ENCODE measurements at places on chromosomes 4 and X. TPM values are rescaled to one million over a fixed set of nuclear protein-coding genes. Genes with fewer than 3 reads are reported as not detected.

DNA sequence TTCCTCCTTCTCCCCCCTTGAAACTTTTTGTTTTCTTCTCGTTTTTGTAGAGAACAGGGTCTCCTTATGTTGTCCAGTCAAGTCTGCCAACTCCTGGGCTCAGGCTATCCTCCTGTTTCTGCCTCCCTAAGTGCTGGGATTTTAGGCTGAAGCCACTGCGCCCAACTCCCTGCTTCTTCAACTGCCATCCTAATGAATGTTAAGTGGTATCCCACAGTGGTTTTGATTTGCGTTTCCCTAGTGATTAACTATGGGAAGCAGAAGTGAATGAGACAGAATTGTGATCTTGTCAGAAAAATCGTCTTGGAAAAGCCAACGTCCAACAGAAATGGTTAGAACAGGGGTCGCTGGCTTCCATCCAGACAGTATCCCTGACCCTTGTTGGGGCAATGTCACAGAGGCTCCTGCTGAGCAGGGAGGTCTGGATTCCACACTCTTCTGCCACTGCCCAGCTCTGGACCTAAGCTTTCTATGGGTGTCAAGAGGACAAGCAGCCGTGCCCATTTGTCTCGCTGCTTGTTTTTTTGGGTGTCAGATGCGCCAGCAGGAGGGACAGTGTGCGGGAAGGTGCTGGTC lies 869 bp upstream of the ADD1 start:
- DNase-seq, result no peak

DNA sequence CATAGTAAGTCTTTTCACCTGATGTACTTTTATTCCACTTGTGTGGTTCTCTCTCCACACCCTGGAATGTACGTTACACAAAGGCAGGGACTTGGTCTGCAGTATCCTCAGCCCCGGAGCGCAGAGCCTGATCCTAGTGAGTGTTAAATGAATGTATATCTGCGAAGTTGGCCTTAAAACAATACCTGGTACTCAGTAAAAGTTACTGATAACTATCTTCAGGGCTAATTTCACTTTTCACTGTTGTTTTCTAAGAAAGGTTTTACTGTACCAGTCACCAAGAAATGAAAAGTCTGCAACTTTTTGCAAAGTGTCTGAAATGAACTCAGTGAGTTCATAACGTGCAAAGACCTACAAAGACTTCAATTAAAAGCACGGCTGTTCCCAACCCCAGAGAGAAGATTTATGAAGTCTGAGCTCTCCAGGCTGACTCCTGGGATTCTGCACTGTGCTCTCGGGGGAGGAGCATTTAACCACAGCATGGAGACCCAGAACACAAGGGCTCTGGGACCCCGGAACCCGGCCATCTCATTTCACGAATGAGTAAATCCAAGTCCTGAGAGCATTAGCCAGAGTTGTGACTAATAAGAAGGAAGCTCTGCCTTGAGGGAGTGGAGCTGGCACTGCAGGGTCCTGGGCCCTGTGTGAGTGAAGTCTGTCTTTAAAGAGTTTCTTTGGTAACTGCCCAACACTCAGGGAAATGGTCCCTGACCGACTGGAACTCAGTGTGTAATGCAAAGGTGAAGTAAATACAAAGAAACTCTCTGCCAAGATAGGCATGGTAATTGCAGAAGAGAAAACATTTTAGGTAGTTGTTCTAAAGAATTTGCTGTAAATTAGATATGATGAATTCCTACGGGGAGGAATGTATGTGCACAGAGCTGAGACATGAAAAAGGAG lies 165.8 kb downstream of the NSUN7 start:
- no peak for DNase-seq

DNA sequence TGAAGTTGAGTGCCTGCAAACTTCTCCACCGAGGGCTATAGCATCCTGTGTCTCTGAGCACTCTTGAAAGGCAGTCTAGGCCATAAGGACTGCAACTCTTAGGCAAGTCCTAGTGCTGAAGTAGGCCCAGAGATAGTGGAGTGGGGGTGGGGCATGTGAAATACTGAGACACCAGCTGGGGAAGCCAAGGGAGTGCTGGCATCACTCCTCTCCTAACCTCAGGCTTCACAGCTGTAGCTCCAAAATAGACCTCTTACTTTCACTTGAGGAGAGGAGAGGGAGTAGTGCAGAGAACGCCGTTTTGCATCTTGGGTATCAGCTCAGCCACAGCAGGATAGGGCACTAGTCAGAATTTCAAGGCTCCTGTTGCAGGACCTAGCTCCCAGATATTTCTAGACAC lies 56.2 kb upstream of the CYSLTR1 start:
- no peak for DNase-seq

DNA sequence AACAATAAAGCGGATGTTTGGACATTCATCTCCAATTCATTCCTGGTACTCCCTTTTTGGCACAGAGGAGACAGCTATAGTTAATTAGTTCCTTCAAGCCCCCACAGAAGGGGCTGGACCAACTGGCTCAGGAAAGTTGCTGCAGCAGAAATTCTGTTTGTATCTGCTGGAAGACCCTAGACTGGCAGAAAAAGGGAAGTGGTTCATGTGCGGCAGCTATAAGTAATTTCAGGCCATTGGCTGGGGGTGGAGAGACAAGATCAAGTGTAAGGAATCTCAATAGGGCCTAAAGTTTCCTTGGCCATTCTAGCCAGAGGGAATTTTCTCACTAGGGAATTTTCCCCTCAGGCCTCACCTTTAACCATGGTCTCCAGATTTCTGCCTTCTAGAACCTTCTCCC lies 89.9 kb upstream of the DHX15 start:
- DNase-seq, result no peak

DNA sequence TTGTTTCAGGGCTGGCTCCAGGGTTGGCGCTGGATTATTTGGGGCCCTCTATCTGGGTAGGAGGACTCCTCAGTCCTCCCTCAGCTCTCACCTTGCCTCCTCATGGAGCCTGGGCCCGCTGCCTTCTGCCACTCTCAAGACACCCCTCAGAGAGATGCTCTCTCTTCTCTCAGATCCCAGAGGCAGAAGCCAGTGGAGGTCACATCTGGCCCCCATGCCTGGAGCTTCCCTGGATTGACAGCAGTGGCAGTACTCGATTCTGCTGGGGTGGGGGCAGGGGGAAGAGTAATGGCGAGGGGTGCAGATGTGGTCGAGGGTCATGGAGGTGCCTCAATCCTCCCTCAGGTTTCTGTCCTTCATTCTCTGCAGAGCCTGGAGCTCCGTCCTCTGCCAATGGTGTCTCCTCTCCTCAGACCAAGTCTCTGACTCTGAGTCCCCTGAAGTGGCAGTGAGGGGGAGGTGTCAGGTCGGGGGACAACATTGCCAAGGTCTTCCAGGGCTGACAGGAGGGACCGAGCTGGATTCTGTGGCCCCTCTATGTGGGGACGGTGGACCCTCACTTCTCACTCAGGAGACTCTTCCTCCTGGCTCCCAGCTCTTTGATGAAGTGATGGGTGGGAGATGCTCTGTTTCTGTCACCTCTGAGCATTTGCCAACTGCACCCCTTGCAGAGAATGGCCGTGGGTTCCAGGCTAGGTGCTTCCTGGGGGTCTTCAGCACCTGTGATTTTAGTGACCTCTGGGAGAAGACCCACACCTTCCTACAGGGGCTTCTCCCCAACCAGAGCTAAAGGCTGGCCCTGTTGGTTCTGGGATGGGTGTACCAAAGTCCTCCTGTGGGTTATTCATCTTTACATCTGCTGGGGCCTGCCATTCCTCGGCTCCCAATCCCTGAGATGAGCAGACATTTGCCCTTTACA lies 10.9 kb upstream of the HSFX1 start:
- DNase-seq, result no peak

- peak; percentile 44 for DNase-seq
Measured at GRCh38 chrX:133908223-133908955, 77.0 kb downstream of the GPC3 start.

GRCh38 chr4:154164931-154165839 lies 326.4 kb downstream of the DCHS2 start:
- DNase-seq, result no peak

DNA sequence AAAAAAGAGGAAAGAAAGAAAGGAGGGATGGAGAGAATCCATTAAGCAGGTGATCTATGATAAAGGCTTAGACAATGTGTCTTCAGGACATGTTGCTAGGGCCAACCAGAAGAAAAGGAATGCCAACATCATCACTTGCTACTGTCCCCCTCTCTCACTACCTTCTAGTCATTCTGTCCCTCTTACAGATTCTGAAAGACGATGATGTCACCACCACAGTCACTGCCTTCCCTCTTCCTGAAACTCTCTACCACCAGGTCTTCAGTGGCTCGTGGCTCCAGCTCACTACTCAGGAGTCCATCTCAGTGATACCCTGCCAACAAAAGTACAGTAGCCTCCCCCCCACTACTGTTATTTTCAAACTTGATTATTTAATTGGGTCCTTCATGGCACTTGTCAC lies 64.0 kb downstream of the KCNIP4 start:
- DNase-seq, result no peak

GRCh38 chr4:175947117-175947722 lies 118.4 kb upstream of the WDR17 start:
- peak; percentile 36 for DNase-seq

GRCh38 chr4:105998171-105999063 lies 103.1 kb downstream of the NPNT start:
- no peak for DNase-seq

DNA sequence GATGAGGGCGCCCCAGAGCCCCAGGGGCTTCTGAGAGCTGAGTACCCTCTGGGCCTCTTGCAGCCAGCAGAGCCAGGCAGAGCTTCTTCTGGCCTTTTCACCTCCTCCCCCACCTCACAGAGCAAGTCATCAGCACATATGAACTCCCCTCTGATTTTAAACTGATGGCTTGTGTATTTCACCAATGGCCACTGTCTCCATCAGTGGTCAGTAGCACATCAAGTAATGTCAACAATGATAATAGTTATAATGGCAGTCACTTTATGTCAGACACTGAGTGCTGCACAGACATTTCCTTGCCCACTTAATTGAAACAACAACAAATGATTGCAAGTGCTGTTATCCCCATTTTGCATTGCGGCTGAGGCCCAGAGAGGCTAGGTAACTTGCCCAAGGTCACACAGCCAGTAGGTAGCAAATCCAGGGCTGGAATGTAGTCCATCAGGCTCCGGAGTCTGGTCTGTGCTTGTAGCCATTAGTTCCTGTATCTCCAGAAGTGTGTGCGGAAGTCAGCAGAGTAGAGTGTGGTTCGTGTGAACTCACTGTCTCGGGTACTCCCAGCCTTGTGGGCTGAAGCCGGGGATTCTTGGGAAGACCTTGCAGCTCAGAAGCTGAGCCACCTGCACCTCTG lies 3.0 kb downstream of the ATP2B3 start:
- no peak for DNase-seq

GRCh38 chrX:13432414-13433297 lies 112.8 kb upstream of the ATXN3L start:
- peak; percentile 86 for DNase-seq

- no peak for DNase-seq
Measured at GRCh38 chr4:184778325-184778724, 44.4 kb upstream of the CENPU start.

GRCh38 chrX:123871309-123871708 lies 11.5 kb downstream of the XIAP start:
- DNase-seq, result no peak

- no peak for DNase-seq
Measured at GRCh38 chrX:108071578-108071977, 19.8 kb downstream of the PSMD10 start.

DNA sequence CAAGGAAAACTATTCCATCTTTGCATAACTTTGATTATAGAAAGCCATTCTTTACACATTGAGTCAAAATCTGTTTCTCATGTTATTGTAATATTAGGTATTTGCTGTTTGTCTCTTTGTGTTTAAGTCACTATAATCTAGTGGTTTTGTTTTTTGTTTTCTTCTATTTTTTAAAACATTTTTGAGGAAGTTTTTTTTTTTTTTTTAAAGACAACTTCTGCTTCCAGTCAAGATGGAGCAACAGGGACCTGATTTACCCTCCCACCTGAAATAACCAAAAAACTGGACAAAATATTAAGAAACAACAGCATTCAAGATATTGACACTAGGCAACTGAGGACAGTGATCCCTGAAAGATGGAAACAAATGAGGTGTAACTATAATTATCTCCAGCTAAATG lies 18.4 kb upstream of the NSUN7 start:
- no peak for DNase-seq

- DNase-seq, result peak; percentile 79
Measured at GRCh38 chrX:103554687-103555424, 30.5 kb upstream of the TCEAL4 start.

GRCh38 chr4:94244087-94244828 lies 36.6 kb downstream of the SMARCAD1 start:
- DNase-seq, result no peak

DNA sequence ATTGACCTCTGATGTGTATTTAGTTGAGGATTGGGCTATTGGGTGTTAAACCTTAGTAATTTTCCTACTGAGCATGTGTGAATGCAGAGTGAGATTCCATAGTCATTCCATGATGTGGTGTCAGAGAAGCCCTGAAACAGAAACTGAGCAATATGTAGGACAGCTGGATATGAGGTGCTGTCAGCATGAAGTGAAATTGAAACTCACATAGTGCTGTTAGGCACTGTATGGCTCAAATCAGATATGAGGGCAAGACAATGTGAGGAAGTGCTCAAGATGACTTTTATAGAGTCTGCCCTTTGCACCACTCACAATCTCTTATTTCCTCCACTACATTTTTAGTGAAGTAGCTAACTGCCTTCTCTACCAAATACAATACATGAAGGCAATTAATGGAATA lies 188.3 kb downstream of the SH3BGRL start:
- DNase-seq, result no peak

GRCh38 chrX:14698790-14699189 lies 169.5 kb downstream of the GLRA2 start:
- no peak for DNase-seq

GRCh38 chr4:168632301-168632725 lies 135.5 kb downstream of the PALLD start:
- peak; percentile 62 for DNase-seq

DNA sequence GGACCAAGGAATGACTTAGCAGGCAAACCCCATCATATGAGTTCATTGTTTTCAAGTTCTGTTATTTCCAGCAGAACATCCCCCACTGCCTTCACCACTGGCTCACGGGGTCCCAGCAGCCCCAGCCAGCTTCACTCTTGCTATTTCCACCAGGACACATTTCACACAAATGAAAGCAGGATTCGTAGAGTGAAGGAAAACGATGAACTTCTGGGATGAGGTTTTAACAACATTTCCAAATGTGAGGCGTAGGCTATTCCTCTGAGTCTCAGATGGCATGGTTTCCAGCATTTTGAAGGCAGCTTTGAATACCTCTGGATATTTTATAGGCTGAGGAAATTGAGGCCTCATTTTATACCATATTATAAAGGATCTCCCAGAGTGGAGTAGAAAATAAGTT lies 32.9 kb upstream of the EGFL6 start:
- peak; percentile 63 for DNase-seq

Gene NUP62CL
- 0.61 TPM for polyA plus RNA-seq

Gene HMX1
- polyA plus RNA-seq, result not detected

Gene C4orf50
- polyA plus RNA-seq, result not detected

Gene TRMT10A
- polyA plus RNA-seq, result 12.4 TPM

Gene CHIC2
- 21.7 TPM for polyA plus RNA-seq

Gene PGRMC1
- not detected for polyA plus RNA-seq

Gene ART3
- 43.0 TPM for polyA plus RNA-seq

Gene GUF1
- polyA plus RNA-seq, result 22.7 TPM

Gene ATP2B3
- polyA plus RNA-seq, result 0.60 TPM

Gene MAGEA10
- not detected for polyA plus RNA-seq

Gene CITED1
- 15.7 TPM for polyA plus RNA-seq

Gene CCKAR
- not detected for polyA plus RNA-seq

Gene VGLL1
- polyA plus RNA-seq, result not detected

Gene RTL9
- polyA plus RNA-seq, result not detected

Gene SLC38A5
- polyA plus RNA-seq, result 30.2 TPM

All from muscle of arm (tissue), 14 donors.